ENCODE measurements at places on chromosomes 7 and 10. TPM values are rescaled to one million over a fixed set of nuclear protein-coding genes. Genes with fewer than 3 reads are reported as not detected.

The IDI2 gene
- not detected for total RNA-seq

The FGFBP3 gene
- 1.5 TPM for total RNA-seq

The CYP2C8 gene
- total RNA-seq = 0.26 TPM

The SCART1 gene
- total RNA-seq = 0.57 TPM

The UBE2H gene
- 58.0 TPM for total RNA-seq

The ZNF117 gene
- 8.0 TPM for total RNA-seq

The WNT8B gene
- not detected for total RNA-seq

The ZMIZ2 gene
- total RNA-seq = 137 TPM

The EPO gene
- not detected for total RNA-seq

The TBX20 gene
- total RNA-seq = not detected

The MKI67 gene
- 151 TPM for total RNA-seq

The GLCCI1 gene
- total RNA-seq = 36.4 TPM

The HYCC1 gene
- total RNA-seq = 52.3 TPM

The GPC2 gene
- total RNA-seq = 7.9 TPM

DNA sequence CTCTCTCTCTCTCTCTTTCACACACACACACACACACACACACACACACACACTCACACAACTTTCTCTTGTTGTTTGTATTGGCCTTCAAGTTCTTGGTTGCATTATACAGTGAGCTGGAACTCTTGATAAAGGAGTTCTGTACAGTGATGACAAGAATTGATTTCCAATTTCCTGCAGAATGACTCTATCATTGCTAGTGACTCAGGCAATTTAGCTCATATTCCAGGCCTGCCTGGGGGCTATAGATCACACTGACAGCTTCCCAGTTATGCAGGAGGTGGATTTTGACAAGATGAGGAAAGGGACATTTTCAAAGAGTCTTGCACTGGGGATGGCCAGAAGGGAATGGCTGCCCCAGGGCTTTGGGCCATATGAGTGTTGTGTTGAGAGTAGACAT, 508.8 kb downstream of the TYW1 start:
- no peaks in the 10 kb centered on the region for H3K27me3 ChIP-seq
- H3K27ac ChIP-seq = no peak overlapping the region
- no peaks in the 10 kb centered on the region for H3K4me1 ChIP-seq
- no peak for DNase-seq
- H3K36me3 ChIP-seq = no peaks in the 10 kb centered on the region
- H3K4me3 ChIP-seq = no peak overlapping the region

GRCh38 chr10:74909670-74910069, 83.3 kb downstream of the KAT6B start:
- DNase-seq = no peak
- no peaks in the 10 kb centered on the region for H3K4me1 ChIP-seq
- no peak overlapping the region for H3K4me3 ChIP-seq

DNA sequence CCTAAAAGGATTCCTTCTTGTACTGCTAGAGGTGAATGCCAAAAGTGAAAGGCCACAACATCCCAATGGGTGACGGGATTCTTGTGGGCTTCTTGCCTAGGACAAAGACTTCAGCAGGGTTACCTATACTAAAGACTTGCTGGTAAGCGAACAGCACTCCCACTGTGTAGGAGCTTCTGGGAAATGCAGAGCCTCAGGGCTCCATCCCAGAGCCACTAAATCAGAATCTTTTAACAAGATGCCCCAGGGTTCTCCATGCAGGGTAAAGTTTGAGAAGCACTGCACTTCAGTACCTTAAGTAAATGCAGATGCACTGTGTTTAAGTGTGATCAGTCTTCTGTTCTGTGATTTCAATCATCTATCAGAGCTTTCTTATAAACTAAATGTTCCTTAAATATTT, 266.9 kb upstream of the KLF14 start:
- H3K36me3 ChIP-seq = no peaks in the 10 kb centered on the region
- H3K4me1 ChIP-seq = peaks cover 39% of the 10 kb centered on the region
- no peaks in the 10 kb centered on the region for H3K27me3 ChIP-seq
- no peak for DNase-seq
- H3K27ac ChIP-seq = peak overlapping the region; percentile 46
- H3K4me3 ChIP-seq = no peak overlapping the region

DNA sequence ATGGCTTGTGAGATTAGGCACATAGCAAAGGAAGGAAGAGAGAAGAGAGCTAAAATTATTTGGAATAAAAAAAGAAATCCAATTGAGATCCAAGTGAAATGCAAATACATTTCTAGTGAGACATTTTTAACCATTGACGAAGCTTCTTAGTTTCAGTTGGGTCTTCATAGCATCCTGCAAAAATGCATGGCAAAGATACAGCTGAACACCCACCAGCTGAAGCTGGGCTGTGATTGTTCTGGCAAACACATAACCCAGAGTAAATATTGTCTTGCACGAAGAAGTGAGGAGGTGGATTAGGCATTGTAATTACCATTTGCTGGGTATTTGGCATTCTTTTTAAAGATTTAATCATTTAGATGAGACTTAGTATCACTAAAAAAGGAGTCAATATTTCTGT, 409.4 kb downstream of the GRM8 start:
- DNase-seq = no peak
- H3K27me3 ChIP-seq = no peaks in the 10 kb centered on the region

- peaks cover 4% of the 10 kb centered on the region for H3K4me1 ChIP-seq
- H3K4me3 ChIP-seq = no peak overlapping the region
- DNase-seq = no peak
- peaks cover 5% of the 10 kb centered on the region for H3K27me3 ChIP-seq
- no peak overlapping the region for H3K27ac ChIP-seq
- H3K36me3 ChIP-seq = no peaks in the 10 kb centered on the region
Measured at GRCh38 chr10:71250842-71251241, 38.5 kb downstream of the UNC5B start.

GRCh38 chr10:34091635-34092195, 723.4 kb downstream of the PARD3 start:
- no peak overlapping the region for H3K4me3 ChIP-seq
- no peaks in the 10 kb centered on the region for H3K27me3 ChIP-seq
- DNase-seq = no peak
- no peaks in the 10 kb centered on the region for H3K36me3 ChIP-seq
- no peaks in the 10 kb centered on the region for H3K4me1 ChIP-seq

- H3K27ac ChIP-seq = no peak overlapping the region
- no peaks in the 10 kb centered on the region for H3K27me3 ChIP-seq
- no peak for DNase-seq
- H3K4me1 ChIP-seq = no peaks in the 10 kb centered on the region
- H3K4me3 ChIP-seq = no peak overlapping the region
- no peaks in the 10 kb centered on the region for H3K36me3 ChIP-seq
Measured at GRCh38 chr10:93760490-93760889, 2.8 kb downstream of the LGI1 start.

DNA sequence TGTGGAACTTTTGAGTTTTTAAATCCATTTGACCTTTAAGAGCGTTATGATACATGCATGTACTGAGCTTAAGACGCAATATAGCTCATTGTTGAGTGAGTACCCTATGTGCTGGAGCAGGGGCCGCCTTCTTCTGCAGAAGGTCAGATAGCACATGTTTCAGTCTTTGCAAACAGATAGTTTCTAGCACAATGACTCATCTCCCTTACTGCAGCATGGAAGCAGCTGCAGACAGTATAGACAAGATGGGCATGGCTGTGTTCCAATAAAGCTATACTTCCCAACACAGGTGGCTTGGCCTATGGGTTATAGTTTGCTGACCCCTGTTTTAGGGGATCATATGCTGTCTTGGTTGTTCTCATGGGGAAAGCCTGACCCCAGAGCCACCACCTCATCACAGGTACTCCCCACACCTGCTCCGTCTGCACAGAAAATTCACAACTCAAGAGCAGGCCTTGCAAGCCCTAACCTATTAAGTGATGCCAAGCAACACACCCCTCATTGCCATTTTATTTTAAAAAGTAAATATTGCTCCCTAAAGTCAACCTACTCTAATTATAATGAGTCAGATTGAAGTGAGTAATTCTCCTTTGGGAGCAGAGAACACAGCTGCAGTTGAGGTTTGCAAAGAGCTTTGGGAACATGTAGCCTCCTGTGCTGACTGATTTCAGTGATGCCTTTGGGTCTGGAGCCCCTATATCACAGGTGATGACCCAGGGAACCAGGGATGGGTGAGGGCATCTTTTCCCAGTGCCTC, 330.1 kb downstream of the PAXIP1 start:
- H3K27me3 ChIP-seq = no peaks in the 10 kb centered on the region
- no peaks in the 10 kb centered on the region for H3K36me3 ChIP-seq
- H3K4me1 ChIP-seq = no peaks in the 10 kb centered on the region
- no peak for DNase-seq

DNA sequence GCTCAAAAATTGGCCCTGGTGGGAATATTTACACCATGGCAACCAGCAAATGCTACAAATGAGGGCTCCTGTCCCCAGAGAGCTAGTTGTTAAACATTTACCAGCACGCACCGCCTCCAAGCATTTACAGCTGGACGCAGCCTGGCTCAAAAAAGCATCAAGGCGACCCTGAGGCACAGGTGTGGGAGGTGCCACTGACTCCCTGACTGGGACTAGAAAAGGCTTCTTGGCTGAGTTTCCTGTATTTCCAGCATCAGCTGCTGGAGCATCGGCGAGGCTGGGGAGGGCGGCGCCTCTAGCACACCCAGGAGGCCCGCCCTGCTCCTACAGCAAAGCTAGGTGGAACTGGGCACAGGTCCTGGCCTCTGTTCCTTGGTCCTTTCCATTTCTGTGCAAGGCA, 43.5 kb upstream of the ZRANB1 start:
- H3K4me3 ChIP-seq = no peak overlapping the region
- no peaks in the 10 kb centered on the region for H3K36me3 ChIP-seq
- no peaks in the 10 kb centered on the region for H3K4me1 ChIP-seq
- DNase-seq = no peak

- H3K27me3 ChIP-seq = no peaks in the 10 kb centered on the region
- H3K36me3 ChIP-seq = no peaks in the 10 kb centered on the region
- DNase-seq = no peak
- H3K4me1 ChIP-seq = no peaks in the 10 kb centered on the region
- H3K27ac ChIP-seq = no peak overlapping the region
Measured at GRCh38 chr10:78952686-78953085, 116.1 kb upstream of the ZMIZ1 start.

GRCh38 chr7:94280851-94281250, 113.8 kb upstream of the COL1A2 start:
- no peak for DNase-seq
- no peak overlapping the region for H3K4me3 ChIP-seq
- peaks cover 3% of the 10 kb centered on the region for H3K27me3 ChIP-seq
- no peaks in the 10 kb centered on the region for H3K36me3 ChIP-seq
- H3K4me1 ChIP-seq = no peaks in the 10 kb centered on the region
- H3K27ac ChIP-seq = no peak overlapping the region

- H3K36me3 ChIP-seq = no peaks in the 10 kb centered on the region
- no peak overlapping the region for H3K27ac ChIP-seq
- DNase-seq = no peak
- no peak overlapping the region for H3K4me3 ChIP-seq
- no peaks in the 10 kb centered on the region for H3K4me1 ChIP-seq
Measured at GRCh38 chr7:115748123-115748738, 282.3 kb downstream of the TFEC start.

DNA sequence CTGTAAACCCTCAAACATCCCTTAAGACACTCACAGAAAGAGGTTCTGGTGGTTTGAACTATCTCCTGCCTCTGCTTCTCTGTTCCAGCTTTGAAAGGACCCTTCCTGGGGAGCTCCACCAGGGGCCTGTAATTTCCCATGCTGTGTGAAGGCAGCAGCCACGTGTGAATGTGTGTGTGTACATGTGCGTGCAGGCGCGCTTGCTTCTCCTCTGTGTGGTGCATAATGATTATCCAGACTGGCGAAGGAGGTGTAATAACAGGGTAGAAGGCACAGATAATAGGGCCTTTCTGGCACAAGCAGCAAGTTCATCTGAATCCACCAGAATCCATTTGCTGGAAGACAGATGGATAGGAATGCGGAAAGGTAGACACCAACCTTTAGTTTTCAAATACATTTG, 466.5 kb downstream of the GRID1 start:
- H3K36me3 ChIP-seq = no peaks in the 10 kb centered on the region
- no peak overlapping the region for H3K27ac ChIP-seq
- no peaks in the 10 kb centered on the region for H3K4me1 ChIP-seq
- no peak for DNase-seq

- peaks cover 5% of the 10 kb centered on the region for H3K4me1 ChIP-seq
- no peak overlapping the region for H3K27ac ChIP-seq
- H3K4me3 ChIP-seq = no peak overlapping the region
- no peak for DNase-seq
- H3K36me3 ChIP-seq = no peaks in the 10 kb centered on the region
- peaks cover 17% of the 10 kb centered on the region for H3K27me3 ChIP-seq
Measured at GRCh38 chr7:106655703-106656498, 5.1 kb downstream of the CCDC71L start.

GRCh38 chr10:47378183-47378510, 5.9 kb downstream of the ZNF488 start:
- no peak for DNase-seq
- no peak overlapping the region for H3K4me3 ChIP-seq
- H3K27ac ChIP-seq = no peak overlapping the region
- H3K4me1 ChIP-seq = peaks cover 8% of the 10 kb centered on the region

- no peak overlapping the region for H3K27ac ChIP-seq
- no peaks in the 10 kb centered on the region for H3K36me3 ChIP-seq
- H3K4me1 ChIP-seq = no peaks in the 10 kb centered on the region
- H3K27me3 ChIP-seq = no peaks in the 10 kb centered on the region
- no peak for DNase-seq
Measured at GRCh38 chr10:5360318-5360915, 4.3 kb upstream of the UCN3 start.

GRCh38 chr10:102632394-102633111, 11.7 kb upstream of the TRIM8 start:
- no peaks in the 10 kb centered on the region for H3K27me3 ChIP-seq
- no peaks in the 10 kb centered on the region for H3K36me3 ChIP-seq
- H3K27ac ChIP-seq = no peak overlapping the region
- no peak overlapping the region for H3K4me3 ChIP-seq
- H3K4me1 ChIP-seq = peaks cover 27% of the 10 kb centered on the region
- DNase-seq = no peak

DNA sequence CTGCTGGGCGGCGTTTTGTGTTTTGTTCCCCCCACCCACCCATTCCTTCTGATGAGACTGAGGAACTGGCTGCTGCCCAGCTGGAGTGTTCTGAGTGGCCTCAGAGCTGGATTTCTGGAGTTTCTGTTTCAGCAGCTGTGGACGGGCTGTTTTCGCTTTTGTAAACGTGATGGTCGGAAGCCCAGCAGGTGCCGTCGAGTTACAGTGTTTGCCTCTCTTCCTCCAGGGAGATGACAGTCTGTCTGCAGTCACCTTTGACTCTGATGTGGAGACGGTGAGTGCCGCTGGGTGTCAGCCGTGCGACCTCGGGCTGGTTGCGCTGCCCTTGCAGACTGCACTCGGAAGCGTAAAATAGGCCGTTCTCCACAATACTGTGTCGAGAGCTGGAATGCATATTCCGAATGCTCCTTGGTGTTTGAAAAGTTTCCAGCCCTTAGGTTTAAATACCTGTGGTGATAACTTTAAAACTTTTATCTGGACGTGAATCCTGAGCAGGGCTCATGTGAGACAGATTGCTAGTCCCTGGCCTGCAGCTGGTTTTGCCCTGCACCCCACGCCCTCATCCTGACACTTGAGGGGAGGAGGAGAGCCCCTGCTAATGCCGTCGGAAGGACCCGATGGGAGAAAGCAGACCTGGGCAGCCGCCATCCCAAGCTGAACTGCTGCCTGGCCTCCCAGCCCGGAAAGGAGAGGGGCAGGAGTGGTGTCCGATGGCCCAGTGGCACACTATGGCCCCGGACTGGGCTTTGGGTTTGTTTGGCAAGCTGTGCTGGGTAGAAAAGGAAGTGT, 8.3 kb downstream of the IQCE start:
- H3K36me3 ChIP-seq = no peaks in the 10 kb centered on the region
- H3K4me1 ChIP-seq = peaks cover 6% of the 10 kb centered on the region

- no peak for DNase-seq
- H3K36me3 ChIP-seq = peaks cover 49% of the 10 kb centered on the region
- no peaks in the 10 kb centered on the region for H3K4me1 ChIP-seq
- no peak overlapping the region for H3K27ac ChIP-seq
- H3K4me3 ChIP-seq = no peak overlapping the region
Measured at GRCh38 chr7:88208521-88208920, 11.3 kb downstream of the SRI start.

Measured in Panc1 (cell line).